ENCODE measurements at places on chromosomes 1 and 21.

DNA sequence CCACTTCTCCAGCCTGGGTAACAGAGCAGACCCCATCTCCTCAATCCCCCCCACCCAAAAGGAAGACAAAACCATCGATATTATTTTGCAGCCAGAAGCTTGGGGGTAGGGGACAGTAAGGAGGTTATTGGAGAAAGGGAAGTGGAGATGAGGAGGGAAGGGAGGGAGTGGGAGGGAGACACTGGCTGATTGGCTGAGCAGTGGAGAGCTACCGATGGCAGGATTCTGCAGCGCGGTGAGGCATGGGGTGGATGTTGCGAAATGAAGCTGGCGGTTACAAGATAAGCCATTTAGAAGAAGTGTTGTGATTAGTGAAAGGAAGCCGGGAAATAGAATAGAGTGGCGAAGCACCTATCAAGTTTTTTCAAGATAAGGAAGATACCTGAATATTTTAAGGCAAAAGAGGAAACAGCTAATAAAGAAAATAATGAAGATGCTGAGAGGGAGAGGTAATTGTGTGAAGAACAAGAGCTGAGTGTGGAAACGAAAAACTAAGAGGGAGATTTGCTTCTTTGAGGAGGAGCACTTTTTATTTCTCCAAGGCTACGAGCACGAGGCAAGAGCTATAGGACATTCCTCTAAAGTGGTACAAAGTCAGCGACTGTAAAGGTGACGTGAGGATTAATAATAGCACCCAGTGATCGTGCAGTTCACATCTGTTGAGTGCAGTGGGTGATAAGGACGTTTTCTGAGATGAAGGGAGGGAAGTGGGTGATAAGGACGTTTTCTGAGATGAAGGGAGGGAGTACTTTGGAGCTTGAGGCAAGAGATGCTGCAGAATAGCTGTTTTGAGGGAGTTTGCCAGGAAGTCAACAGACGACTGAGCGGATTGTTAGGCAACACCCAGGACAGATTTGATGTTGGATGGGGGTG lies 103.2 kb upstream of the KIF26B start:
- DNase-seq, result no peak

DNA sequence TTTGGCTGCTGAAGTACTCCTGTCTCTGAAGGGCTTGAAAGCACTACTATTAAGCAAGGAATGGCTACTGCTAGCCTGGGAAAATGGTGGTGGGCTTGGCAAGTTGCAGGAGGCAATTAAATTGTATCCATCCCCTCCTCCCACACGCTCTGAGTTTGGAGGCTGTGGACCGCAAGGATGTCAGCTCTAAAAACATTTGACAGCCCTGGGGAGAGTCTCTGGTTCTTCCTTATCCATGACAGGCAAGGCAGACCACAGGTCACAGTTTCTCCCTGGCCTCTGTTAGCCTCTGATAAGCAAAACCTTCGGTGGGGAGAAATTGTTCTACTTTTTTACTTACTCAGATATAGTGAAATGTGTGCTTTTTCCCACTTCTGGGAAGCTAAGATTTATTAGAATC lies 46.6 kb downstream of the S1PR1 start:
- no peak for DNase-seq

DNA sequence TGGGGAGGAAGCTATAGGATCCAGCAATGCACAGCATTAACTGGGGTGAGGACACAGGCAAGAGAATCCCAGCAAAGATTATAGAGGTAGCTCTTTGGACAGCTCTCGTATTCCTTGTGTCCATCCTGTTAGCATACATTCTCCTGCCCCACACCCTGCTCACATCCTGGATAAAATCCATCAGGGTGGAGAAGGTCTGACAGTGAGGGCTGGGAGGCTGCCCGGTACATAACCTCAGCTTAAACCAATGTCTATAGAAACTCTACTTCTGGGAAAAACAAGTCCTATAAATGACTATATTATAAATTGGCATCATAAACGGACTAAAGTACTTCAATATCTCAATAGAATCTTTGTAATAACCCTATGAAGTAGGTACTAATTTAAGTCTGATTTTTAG lies 36.8 kb upstream of the UBE2U start:
- DNase-seq, result no peak

DNA sequence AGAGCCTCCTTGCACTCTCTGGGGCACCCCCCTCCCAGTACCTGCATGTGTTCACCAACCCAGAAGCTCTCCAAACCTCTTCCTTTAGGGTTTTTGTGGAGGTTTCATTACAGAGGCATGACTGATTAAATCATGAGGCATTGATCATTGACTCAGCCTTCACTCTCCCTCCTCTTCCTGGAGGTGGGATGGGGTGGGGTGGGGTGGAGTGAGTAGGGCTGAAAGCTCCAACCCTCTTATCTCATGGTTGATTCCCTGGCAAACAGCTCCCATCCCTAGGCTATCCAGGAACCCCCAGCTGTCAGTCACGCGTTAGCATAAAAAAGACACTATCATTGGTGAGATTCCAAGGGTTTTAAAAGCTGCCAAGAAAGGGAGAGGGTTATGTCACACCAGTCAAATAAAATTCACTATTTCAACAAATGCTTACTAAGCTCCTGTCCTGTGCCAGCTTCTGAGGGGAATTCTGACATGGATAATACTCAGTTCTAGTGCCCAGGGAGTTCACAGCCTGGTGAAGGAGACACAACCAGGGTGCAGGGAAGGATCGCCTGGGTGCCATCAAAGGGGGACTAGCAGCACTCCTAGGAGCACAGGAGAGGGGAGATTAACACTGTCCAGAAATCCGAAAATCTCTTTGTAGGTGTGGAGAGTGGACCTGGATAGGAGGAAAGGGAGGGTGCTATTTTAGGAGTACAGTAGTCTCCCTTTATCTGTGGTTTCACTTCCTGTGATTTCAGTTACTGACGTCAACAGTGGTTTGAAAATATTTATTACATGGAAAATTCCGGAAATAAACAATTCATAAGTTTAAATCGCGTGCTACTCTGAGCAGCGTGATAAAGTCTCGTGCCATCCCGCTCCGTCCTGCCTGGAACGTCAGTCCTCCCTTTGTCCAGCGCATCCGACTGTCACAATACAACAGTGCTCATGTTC lies 6.8 kb upstream of the IL24 start:
- no peak for DNase-seq

DNA sequence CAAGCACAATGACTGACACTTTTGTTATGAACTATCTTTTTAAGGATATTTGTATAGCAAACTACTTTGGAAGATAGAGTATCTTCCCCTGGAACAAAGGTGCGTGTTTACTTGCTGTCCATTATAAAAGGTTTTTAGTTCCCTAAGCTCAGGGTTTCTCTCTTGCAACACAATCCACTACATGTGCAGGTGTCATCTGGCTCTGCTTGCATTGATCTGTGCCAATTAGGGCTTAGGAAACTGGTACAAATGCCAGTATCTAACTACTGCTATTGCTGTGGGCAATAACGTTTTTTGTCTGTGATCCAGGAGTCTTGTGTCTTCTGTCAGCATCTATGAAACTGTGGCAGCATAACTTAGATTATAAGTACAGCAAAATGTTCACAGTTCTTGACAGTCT lies 68.3 kb upstream of the ABCD3 start:
- no peak for DNase-seq

Data from stimulated activated CD8-positive, alpha-beta memory T cell treated with anti-CD3 and anti-CD28 coated beads, Interleukin-15, amount 100 ng/mL, for 1 hour (primary cell).